ENCODE measurements at places on chromosomes 16 and 17.

DNA sequence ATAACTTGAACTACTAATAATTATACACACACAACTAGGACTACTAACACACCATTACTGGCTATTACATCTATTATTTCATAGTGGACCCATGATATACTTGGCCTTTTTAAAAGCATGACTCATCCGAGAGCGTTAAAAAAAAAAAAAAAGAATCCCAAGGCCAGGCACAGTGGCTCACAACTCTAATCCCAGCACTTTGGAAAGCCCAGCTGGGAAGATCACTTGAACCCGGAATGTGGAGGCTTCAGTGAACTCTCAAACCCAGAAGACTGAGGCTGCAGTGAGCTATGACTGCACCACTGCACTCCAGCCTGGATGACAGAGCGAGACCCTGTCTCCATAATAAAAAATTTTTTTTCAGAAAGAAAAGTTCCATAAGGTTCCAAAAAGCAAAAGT is 3.1 kb downstream of the GLG1 start:
- no peak for DNase-seq

DNA sequence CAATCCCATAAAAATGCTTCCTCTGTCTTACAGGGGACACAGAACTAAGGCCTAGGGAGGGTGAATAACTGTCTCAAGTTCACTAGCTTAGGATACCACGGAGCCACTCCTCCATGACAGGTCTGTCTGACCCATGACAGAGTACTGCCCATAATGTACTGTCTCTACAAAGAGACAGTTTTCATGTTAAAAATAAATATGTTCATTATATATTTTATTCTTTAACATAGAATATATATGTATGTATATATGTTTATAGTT is 28.3 kb upstream of the DYNLRB2 start:
- DNase-seq = no peak

DNA sequence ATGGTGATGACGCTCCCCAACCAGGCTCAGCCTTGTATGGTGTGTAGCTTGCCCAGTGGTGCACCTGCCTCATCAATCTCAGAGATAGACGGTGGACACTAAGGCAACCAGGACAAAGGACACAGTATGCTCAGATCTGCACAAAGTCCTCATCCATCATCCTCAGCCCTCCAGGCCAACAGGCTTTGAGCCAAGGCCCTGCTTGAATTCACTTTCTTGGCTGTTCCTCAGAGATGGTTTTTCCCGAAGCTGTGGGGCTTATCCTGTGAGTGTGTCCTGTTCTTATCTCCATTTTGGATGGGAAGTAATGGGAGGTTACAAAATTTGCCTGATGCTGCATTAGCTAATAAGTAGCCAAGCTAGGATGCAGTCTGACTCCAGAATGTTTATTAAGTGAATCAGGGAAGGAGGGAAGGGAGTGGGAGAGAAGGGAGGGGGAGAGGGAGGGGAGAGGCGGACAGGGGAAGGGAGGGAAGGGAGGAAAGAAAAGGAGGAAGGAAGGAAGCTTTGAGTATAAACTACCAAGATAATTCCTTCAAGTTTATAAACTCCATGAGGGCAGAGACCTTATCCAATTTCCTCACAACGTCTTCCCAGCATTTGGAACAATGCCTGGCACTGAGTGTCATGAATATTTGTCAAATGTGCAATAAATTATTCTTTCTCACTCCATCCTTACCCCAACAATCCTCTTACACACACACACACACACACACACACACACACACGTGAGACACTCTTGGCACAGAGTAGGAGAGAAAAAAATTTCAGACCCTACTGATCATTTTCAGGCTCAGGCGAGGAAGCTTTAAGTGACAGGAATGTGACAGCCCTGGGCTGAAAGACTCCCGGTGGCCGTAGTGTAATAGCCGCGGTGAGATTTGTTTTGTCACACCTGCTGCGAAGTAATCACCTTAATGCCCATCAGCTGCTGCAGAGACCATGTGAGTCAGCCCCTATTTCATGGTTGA is 84.3 kb downstream of the BMERB1 start:
- no peak for DNase-seq

- no peak for DNase-seq
Measured at GRCh38 chr17:40038882-40039513, 15.2 kb downstream of the MED24 start.

GRCh38 chr16:22785552-22785951 is 28.4 kb upstream of the HS3ST2 start:
- no peak for DNase-seq

- DNase-seq = no peak
Measured at GRCh38 chr17:21210411-21211076, 3.4 kb downstream of the TMEM11 start.

- no peak for DNase-seq
Measured at GRCh38 chr17:82873521-82873920, 33.7 kb upstream of the ZNF750 start.

- no peak for DNase-seq
Measured at GRCh38 chr17:82804442-82805191, 35.2 kb downstream of the ZNF750 start.

- no peak for DNase-seq
Measured at GRCh38 chr16:70162041-70162451, 11.5 kb upstream of the CLEC18C start.

DNA sequence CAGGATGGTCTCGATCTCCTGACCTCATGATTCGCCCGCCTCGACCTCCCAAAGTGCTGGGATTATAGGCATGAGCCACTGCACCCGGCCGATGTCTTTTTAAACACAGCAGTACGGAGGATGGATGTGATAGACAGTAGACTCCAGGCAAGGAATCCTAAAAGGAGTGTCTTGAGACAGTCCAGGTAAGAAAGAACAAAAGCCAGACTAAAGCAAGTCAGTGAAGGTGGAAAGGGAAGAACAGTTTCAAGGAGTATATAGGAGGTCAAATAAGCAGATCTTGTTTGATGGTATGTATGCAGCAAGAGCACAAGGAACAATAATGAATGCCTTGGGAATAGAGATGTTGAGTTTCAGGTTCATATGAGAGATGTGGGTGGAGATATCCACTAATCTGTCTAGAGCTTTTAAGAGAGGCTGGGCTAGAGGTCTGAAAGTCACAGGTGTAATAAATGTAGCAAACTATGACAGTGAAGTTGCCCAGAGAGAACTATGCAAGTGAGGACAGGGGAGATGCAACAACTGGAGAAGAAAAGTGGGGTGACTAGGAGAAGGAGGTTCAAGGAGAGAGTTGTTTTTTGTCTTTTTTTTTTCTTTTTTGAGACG is 4.5 kb downstream of the TUBD1 start:
- DNase-seq = peak; percentile 4

DNA sequence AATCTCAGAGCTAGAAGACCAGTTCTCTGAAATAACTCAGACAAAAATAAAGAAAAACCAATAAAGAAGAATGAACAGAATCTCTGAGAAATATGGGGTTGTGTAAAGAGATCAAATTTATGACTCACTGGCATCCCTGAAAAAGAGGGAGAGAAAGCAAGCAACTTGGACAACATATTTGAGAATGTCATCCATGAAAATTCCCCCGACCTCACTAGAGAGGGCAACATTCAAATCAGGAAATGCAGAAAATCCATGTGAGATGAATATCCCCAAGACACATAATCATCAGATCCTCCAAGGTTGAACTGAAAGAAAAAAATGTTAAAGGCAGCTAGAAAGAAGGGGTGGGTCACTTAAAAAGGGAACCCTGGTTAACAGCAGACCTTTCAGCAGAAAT is 32.1 kb downstream of the TANC2 start:
- no peak for DNase-seq

- no peak for DNase-seq
Measured at GRCh38 chr17:43873091-43873490, 26.1 kb downstream of the CD300LG start.

GRCh38 chr16:27290562-27290961 is 22.0 kb upstream of the NSMCE1 start:
- no peak for DNase-seq

DNA sequence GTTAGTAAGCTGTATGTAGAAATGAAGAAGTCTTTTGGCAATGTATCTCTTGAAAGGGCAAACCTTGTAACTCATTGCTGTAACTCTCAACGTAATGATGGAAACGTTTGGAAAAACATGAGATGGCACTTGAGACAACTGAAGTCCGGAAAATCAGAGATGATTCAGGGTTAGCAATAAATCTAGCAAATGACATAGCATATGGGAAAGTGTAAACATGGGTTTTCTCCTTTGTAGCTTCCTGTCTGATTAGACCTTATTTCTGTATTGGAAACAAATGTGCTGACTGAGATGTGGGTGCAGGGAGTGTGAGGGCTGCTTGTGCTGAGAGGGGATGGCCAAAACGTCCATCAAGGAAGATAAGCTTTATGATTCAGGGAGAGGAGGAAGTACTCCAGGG is 110.7 kb upstream of the FAM20A start:
- DNase-seq = no peak

- DNase-seq = no peak
Measured at GRCh38 chr16:25080420-25081131, 31.0 kb upstream of the LCMT1 start.

DNA sequence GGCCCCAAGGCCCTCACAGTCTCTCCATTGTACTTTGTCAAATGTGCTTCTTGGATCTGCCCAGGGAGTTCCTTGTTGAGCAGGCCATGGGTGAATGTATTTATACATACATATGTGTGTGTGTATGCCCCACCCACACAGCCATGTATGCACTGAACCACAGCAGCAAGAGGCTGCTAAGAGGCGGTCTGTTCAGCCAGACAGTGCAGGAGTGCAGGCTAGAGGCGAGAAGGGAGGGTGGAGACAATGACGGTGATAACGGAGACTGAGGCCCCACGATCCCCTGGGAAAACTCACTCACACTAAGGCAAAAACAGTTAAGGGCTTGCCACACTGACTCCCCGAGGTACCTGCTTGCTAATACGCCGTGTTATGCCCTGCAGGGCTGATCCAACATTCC is 151.0 kb upstream of the CDC42EP4 start:
- no peak for DNase-seq

DNA sequence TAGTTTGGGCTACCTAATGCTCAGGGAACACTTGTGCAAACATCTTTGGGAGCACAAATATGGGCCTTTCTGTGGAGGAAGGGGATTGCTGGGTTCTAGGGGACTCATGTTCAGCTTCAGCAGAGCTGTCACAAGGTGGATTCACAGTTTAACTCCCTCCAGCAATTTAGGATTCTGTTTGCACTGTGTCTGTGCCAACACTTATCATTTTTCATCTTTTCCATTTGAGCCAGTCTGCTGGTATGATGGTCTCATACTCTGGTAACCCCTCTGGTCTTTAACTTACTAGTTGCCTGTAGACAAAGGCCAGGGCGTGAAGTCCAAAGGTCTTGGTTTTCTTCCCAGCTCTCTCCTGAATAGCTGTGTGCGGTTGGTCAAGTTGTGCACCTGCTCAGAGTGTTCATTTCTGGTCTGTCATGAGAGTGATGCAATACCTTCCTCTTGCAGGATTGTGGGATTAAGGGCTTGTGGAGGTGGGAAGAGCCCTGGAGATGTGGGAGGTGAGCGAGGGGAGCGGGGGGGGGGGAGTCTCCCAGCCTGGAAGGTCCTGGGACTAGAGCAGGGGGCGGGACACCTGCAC is 152.6 kb downstream of the CMIP start:
- DNase-seq = no peak

DNA sequence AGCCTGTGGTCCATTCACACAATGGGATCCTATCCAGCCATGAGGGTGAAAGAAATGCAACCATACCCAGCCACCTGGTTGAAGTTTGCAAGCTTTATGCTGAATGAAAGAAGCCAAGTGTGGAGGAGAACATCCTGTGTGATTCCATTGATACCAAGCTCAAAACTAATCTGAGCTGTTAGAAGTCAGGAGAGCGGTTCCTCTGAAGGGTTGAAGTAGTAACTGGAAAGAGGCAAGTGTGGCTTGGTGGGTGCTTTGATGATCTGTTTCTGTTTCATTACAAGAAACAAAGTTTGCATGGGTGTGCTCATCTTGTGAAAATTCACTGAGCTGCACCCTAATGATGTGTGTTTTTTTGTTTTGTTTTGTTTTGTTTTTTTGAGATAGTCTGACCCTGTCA is 99.4 kb downstream of the SALL1 start:
- no peak for DNase-seq

- DNase-seq = no peak
Measured at GRCh38 chr16:87740909-87741424, 24.8 kb downstream of the KLHDC4 start.

DNA sequence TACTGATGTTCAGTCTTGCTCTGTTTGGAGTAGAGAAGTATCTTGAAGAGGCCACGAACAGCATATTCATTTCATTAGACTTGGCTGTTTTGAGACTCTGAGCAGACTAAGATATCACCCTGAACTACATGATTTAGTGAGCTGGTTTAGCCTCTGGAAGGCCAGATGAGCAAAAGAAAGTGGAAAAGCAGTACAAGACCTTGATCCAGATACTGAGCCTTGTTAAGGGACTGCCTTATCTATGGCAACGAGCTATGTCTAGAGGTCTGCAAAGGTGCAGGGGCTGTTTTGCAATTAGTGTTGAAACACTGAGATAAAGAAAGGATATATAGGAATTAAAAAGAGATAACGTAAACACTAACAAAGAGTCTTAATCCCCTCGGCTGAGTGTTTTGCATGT is 231.4 kb downstream of the IRX3 start:
- no peak for DNase-seq

GRCh38 chr16:1766701-1767100 is 4.6 kb downstream of the NME3 start:
- no peak for DNase-seq

DNA sequence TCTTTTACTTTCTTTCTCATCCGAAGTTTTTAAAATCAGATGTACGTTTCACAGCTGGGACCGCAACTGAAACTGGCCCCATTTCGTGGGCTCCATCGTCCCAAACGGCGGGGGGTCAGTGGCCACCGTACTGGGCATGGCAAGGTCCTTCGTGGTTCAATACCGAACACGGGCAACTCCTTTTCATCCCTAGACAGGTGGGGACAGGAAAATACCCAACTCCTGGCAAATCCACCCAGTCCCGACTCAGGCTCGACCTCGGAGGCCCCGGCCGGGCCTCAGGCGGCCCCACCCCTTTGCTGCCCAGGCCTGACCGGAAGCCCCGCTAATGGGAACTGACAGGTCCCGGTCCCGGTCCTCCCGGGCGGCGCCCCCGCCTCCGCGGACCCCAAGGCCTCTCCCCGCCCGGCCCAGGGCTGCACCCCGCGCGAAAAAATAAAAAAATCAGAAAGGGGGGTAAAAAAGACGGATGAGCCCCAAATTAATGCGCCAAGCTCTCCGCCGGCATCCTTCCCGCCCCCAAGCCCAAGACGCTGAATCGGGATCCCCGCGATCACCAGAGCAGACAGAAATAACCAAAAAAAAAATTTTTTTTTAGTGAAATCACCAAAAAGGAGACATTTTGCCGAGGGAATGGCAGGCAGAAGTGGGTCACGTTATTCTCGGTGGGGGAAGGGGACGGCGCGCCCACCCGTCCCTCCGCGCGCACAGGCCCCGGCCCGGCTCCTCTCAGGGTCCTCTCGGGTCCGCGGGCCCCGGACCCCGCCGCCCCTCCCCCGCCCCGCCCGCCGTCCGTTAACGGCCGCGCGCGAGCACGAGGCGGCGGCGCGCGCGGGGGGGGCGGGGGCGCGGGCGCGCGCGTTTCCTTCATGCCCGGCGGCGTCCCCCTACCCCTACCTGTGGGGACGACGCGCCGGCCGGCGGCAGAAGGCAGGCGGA is 562 bp downstream of the ZC3H7A start:
- DNase-seq = peak; percentile 49

- DNase-seq = no peak
Measured at GRCh38 chr16:4383591-4384444, 12.2 kb downstream of the VASN start.

GRCh38 chr17:77499699-77500435 is 359.1 kb downstream of the SEC14L1 start:
- peak; percentile 13 for DNase-seq

Data from activated T-cell treated with anti-CD3 and anti-CD28 coated beads, Interleukin-2, amount 50 U/mL, for 1 hour (primary cell).